Pancreas (tissue), 10 donors: ENCODE measurements at places on chromosomes 5 and 9. TPM values are rescaled to one million over a fixed set of nuclear protein-coding genes. Genes with fewer than 3 reads are reported as not detected.

GRCh38 chr5:27548484-27548883, 510.1 kb upstream of the CDH9 start:
- DNase-seq, result no peak

DNA sequence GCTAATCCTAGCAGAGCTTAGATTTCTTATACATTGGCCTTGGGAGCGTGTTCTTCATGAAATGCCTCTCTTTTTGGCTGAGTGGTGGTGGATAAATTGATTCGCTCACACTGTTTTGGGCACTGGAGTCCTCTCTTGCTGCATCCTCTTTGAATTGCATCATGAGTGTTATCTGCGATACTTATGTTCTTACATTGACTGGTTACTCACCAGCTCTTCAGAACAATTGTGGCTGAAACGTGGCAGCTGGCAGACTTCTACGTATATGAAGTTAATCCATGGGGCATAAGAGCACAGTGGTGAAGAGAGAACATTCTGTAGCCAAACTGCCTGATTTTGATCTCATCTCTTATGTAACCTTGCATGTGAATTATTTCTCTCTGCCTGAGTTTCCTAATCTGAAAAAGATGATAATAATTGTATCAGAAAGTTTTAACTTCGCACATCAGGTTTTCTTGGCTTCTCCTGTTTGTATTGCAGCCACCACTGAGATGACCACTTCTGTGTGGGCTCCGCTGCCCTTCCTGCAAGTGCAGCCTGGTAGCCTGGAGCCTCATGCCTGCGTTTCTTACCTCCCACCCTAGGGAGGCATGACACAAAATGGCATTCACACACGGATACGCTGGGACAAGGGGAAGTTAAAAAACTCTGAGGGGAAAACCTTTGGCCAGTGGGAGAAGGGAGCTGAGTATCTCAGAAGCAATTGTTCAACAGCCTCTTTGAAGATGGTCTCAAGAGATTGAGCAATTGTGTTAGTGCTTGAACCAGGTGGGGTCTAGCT, 295.2 kb downstream of the ARHGAP26 start:
- no peak for DNase-seq

GRCh38 chr9:127491516-127491915, 40.2 kb downstream of the LRSAM1 start:
- no peak for DNase-seq

The NUTM2F gene
- not detected for total RNA-seq

The PROB1 gene
- total RNA-seq, result 0.38 TPM
